Inflammatory macrophage treated with lipopolysaccharide for 1 hour (primary cell): ENCODE measurements at places on chromosomes 7 and 10.

DNA sequence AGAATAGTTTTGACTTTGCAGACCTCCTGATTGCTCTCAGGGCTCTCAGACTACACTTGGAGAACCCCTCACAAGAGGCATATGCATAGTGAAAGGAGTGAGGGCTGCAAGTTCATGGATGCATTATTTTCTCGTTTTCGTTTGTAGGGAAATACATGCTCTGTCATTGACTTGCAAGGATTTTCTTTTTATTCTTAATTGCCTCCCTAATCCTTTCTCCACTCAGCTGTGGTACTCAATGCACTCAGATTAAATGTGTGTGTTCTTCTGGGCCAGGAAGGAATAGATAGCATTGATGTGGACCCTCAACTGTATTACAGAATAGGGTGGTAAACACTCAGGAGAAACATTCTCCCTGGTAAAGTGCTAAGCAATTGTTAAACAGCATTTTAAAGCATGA, 188.7 kb downstream of the CACNB2 start:
- DNase-seq = no peak

DNA sequence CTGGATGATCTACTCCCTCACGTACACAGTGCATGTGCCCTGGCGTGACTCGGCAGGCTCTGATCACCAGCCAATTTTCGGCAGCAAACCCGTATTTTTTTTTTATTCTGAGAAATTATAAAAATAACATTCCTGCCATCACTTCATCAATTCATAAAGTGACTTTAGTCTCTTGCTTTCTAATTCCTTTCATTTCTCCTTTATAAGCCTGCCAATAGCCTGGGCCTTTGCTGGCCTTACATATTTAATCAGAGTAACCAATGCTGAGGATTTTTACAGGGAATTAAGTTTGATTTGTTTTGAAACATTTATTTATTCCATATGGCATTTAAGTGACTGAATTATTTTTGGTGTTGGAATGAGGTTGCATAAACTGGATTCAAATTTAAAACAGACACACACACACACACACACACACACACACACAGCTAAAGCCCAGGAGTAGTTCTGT, 140.8 kb downstream of the ETV1 start:
- DNase-seq = no peak

DNA sequence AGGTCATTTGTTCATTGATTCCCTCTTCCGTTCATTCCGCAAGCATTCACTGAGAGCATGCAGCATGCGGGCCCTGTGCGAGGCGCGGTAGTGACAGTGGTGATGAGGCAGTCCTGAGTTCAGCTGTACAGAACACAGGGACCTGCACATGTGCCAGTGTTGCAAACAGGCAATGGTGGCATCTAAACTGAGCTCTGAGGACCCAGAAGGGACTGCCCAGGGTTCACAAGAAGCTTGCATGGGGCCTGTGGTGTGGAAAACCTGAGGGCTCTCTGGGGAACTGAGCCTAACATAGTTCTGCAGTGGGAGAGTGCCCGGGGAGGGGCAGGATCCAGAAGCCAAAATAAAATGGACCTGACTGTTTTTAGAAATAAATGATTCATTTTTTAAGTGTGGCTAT, 13.2 kb downstream of the ZNF488 start:
- no peak for DNase-seq

DNA sequence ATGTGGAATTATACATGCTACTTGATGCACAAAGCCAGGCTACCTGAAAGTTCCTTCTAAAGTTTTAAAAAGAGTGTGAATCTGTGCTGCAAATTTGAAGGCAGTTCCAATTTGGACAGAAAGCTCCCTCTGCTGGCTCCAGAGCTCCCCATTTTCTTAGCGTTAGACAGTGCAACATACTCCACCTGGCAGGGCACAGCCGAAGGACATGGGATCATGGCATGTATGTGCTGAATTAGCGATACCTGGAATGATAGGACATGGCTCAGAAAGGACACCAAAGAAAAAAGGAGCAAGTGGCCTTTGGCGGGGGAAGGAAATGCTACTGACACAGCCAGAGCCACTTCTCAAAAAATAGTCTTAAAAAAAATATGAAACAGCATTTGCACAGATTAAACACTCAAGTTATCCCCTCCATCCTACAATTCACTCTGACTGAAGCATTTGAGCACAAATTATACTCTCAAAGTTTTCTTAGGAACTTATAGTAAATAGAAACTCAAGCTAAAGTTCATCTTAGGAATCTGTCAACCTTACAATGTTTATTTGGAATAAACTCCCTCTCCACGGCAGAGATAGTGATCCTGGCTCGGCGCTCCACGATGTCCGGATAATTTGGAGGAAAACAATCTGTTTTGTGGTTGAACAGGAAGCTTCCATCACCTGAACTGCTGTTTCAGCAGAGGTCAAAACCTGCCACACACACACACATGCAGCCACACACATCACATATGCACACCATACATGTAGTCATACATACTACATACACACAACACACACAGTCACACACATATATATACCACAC, 80.0 kb downstream of the C7orf25 start:
- DNase-seq = no peak

DNA sequence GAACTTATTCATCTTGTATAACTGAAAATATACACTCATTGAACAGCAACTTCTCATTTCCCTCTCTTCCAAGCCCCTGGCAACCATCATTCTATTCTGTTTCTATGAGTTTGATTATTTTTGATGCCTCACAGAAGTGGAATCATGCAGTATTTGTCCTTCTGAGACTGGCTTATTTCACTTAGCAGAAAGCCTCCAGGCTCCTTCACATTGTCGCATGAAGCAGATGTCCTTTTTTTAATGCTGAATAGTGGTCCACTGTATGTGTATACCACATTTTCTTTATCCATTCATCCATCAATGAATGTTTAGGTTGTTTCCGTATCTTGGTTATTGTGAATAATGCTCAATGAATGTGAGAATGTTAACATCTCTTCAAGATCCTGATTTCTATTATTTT, 238.2 kb upstream of the KLF14 start:
- no peak for DNase-seq

GRCh38 chr10:60495338-60496055, 105.8 kb upstream of the ANK3 start:
- DNase-seq = no peak

GRCh38 chr7:4724648-4725013, 42.5 kb downstream of the FOXK1 start:
- DNase-seq = no peak

DNA sequence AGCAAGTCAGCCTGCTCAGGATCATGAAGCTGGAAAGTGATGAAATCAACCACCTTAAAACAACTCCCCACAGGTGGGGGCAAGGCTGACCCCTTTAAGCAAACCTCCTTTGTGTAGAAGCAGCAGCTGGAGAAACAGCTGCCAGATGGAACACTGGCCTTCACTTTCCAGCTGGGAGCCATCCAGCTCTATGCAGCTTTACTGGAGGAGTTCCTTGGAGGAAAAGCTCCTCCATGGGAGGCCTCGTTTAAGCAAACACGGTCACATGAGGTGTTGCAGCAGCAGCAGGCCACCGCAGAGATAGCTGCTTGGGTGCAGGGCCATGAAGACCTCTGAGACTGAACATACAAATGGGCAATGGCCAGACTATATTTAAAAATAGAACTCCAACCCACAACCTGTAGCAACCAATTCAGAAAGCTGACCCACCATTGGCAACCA, 13.0 kb upstream of the DLG5 start:
- no peak for DNase-seq

- no peak for DNase-seq
Measured at GRCh38 chr10:106765241-106765754, 399.2 kb downstream of the SORCS1 start.
